ENCODE measurements at places on chromosomes 7 and 10.

- DNase-seq, result no peak
Observed at GRCh38 chr7:158299607-158300006, 288.0 kb downstream of the PTPRN2 start.

DNA sequence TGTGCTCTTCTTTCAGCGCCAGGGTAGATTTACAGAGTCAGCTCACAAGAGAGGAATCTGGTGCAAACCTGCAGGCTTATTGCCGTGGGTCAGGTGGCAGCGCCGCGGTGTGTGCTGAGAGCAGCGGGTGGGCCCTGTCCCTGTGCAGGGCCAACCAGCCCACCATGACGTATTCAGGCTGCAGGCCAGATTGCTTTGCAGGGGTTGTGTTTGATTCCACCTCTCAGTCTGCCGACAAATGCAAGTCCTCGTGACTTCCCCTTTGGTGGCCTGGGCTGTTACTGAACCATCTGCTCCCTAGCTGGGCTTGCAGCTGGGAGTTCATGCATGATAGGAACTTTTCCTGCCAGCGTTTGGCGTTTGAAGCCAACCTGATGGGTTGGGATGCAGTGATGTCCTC, 66.7 kb upstream of the LEP start:
- no peak for DNase-seq

DNA sequence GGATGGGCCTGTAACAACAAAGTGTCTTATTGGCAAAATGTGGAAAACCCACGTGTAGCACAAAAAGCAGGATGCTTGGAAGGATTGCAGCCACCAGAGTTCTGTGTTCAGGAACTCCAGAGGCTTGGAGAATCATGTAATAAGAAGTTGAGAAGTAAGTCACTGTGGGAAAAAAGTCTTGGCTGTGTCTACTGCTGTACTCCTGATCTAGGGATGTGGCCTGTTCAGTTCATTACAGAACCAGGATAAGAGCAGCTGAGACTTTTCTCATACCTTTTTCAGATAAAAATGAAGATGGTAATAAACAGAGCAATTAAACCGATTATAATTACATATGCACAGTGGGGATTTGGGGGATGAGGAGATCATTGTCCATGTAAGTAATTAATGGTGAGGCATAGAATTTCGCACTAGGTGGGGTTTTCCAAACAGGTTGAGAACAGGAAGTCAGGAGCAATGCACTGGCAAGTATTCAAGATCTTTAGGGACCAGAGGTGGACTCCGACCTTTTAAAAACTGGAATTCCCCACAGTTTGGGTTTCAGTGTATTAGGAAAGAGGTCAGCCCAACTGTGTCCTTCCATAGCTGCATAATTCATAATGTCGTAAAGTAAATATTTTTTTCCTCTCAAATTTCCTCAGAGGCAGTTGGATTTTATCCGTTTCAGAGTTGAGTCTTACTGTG, 281.7 kb downstream of the FRMD4A start:
- no peak for DNase-seq

- no peak for DNase-seq
Observed at GRCh38 chr10:114315566-114316420, 76.7 kb downstream of the VWA2 start.

GRCh38 chr10:103681617-103682399, 173.6 kb downstream of the SH3PXD2A start:
- no peak for DNase-seq

GRCh38 chr7:7596176-7596575, 29.5 kb downstream of the MIOS start:
- no peak for DNase-seq

- no peak for DNase-seq
Observed at GRCh38 chr7:128034825-128035224, 3.6 kb upstream of the LRRC4 start.

DNA sequence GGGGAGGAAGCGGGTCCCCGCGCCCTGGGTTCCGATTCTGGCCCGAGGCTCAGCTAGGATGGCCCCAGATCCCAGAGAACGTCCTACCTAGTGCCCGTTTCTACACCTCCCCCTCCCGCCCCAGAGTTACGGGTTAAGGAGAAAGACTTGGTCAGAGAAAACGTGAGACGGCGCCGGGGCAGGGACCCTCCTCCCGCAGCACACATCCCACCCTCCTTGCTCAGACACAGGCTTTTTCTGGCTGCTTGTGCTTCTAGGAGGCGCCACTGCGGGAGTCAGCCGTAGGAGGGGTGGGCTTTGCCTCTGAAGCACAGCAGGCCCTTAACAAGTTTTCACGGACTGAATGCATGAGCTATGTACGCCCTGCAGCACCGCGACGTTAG, 104.9 kb upstream of the LEP start:
- no peak for DNase-seq

DNA sequence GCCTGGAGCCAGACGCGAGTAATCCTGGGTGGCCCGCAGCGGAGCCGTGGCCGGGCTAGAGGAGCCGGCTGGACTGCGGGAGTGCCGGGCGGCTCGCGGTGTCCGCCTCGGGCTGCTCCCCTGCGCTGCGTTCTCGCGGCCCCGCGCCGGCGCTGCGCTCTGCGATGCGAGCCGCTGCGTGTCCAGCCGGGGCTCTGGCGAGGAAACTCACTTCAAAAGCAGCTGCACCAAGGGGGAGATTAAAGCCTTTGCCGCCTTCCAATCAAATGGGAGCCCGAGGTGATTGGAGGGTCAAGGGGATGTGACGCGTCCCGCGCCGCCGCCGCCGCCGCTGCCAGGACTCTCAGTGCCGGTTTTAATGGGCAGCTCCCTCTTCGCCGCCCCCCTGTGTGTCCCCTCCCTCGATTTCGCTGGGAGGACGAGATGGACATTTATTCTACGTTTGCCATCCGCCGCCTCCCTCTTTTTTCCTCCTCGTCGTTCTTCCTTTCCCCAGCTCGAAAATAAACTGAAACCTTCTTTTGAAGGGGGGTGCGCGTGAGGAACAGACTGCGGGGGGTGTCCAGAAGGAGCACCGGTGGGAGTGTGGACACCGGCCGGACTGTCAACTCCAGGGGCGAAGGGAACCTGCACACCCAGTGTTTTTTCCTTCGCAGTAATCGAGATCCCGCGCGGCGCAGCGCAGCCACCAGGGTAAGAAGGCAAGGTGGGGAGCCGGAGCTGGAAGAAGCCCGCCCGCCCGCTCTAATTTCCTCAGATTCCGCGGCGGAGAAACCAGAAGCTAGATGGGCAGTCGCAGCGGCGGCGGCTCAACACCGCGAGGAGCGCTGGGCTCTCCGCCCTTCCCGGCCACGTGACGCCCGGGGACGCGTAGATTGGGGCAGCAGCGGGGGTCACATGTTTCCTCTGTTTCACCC, at the start of gene ZNF503:
Gene ZNF503 (minus strand): TSS at position 196 of the 917 bp plus-strand sequence. CDS start 345 bp downstream, outside the sequence.
- peak; percentile 93 for DNase-seq

DNA sequence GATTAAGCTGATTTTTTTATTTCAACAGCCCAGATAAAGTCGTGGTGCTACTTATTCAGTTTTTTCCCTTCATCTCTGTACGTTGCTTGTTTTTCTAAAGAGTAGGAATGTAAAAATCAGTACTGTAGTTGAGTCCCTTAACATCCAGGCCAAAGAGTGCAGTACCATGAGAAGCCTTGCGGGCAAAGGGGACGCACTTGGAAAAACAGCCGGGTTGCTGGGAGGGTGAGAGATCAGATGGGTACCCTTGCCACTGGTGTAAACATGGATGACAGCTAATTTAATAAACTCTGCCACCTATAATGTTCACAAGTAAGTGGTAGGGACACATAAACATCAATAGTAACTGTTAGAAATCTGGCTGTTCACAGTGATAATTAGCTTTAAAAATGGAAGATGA, 175.9 kb downstream of the POU6F2 start:
- no peak for DNase-seq

GRCh38 chr7:55006499-55006898, 12.3 kb upstream of the EGFR start:
- DNase-seq, result no peak

- DNase-seq, result no peak
Observed at GRCh38 chr7:124954790-124955189, 25.2 kb upstream of the POT1 start.

- peak; percentile 54 for DNase-seq
Observed at GRCh38 chr7:149459540-149460452, 1.1 kb downstream of the ZNF777 start.

DNA sequence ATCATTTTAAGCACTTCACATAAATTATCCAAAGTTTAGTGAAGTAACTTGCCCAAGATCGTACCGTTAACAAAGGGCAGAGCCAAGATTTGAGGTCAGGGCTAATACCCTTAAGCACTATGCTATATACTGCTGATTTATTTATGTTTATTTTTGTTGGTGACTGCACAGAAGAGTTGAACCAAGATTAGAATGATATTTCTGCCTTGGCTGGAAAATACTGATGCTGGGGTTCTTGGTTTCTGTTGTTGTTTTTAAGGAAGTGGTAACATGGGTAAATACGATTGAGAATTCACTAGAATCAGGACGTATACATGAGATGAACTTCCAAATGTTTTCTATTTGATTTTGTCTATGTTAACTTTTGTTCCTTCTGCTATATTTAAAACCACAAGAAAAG, 9.3 kb downstream of the ADD3 start:
- no peak for DNase-seq

- no peak for DNase-seq
Observed at GRCh38 chr7:127888825-127889224, 142.4 kb downstream of the LRRC4 start.

DNA sequence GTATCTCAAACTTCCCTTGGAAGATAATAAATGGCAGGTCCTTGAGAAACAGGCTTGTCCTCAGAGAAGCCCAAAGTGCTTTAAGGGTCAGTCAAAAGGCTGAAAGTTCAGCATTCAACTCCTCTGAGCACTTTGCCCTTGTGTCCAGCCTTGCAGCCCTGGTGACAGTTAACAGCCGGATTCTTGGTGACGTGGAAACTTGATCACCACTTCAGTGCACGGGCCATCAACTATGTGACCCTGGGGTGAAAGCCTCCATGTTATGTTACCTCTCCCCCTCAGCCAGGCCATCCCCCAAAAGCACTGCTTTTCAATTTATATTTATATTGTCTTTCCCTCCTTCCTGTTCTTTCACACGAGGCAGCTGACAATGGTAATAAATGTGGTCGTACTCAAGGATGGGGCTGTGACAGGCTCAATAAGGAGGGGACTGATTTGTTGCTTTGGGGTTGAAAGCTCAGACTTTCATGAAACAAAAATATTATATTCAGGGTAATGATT, 164.0 kb upstream of the NRP1 start:
- DNase-seq, result no peak

DNA sequence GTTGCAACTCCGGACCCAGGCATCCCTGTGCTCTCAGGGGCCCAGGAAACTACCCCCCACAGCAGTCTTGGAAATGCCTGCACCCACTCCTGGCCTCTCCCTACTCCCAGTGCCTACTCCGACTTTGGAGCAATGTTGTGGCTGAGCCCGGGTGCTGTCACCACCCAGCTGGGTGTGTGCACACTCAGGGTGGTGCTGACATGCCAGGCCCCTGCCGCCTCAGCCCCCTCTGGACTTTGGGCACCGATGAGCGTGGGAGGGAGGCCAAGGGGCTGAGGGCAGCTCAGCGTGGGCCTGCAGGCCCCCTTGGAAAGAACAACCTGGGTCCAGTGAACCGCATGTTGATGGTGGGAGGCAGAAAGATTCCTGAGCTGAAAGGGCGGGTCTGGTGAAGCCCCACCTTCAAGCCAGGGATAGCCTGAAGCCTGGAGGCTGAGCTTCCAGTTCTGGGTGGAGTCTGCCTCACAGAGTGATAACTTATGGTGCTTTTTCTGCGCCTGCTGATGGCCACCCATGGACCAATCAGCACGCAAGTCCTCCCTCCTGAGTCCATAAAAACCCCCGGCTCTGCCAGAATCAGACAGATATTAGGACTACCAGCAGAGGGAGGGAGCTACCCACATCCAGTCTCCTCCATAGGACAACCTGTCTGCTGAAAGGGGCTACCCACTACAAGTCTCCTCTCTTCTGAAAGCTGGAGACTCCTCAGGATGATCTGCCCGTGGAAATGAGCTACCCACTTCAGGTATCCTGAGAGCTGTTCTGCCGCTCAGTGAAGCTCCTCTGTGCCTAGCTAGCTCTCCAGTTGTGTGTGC, 380.4 kb upstream of the SORCS1 start:
- DNase-seq, result no peak

- no peak for DNase-seq
Observed at GRCh38 chr10:70599791-70600190, 2.8 kb downstream of the PRF1 start.

DNA sequence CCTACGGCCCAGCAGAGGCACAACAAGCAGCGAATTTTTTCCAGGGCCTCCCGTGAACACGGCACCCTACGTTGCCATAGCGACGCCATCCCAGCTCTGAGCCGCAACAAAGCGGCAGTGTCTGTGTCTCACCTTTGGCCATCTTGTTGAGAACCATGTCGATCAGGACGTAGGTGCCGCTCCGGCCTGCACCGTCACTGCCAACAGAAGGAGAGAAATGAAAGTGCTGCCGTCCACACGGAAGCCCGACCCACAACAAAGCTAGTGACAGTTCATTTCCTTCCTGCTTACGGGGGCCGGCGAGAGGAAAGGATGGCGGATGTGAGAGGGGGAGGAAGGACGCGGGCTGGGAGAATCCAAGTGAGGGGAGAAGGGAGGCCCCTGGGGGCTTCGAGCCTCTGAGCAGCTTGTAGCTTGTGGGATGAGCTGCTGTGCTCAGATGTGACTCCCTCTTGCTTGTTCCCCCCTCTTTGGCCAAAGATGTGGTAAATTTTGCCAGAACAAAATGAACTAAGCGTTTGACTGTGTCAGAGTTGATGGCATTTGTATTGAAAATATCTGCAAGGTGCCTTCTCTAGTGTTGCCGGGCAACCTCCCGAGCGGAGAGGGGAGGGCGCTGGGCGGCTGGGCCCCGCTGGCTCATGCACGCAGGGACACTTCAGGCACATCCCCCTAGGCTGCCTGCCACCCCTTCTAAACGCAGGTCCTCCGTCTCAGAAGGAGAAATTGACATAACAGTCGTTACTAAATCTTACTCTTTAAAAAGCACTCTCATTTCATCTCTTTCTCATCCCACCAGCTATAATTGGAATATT, 232.2 kb downstream of the DNAJB6 start:
- peak; percentile 52 for DNase-seq

GRCh38 chr7:43735403-43735801, 6.1 kb upstream of the COA1 start:
- DNase-seq, result no peak

DNA sequence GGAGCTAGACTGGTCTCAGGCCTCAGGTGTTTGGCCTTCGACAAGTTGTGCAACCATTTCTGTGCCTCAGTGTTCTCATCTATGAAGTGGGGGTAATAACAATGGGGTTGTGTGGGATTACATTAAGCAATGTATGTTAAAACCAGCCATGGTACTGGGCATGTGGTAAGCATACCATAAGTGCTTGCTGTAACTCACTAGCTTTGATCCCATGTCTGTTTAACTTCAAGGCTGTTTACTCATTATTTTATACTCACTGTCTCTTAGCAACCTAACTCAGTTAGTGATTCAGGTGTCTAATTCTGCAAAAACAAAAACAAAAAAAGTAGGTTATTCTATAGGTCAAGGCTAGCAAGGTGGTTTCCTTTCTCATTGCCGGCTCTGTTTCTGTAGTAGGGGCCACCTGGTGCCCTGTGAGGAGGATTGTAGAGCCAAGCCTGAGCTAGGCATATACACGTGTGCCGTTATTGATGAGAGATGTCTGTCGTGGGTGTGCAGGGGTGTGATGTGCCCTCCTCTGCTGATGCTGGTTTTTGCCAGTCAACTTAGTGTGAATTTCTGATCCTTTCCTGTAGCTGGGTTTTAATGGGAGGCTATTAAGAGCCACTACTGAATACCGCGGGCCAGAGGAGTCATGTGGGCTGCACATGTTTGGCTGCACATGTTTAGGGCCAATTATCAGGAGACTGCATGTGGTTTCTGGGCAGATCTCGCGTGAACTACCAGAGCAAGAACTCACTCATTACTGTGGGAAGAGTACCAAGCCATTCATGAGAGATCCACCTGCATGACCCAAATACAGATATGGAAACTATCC, 56.2 kb downstream of the EEPD1 start:
- DNase-seq, result no peak

- DNase-seq, result no peak
Observed at GRCh38 chr7:29207162-29207801, 12.7 kb downstream of the CHN2 start.
